ENCODE measurements at places on chromosomes 12 and 14.

DNA sequence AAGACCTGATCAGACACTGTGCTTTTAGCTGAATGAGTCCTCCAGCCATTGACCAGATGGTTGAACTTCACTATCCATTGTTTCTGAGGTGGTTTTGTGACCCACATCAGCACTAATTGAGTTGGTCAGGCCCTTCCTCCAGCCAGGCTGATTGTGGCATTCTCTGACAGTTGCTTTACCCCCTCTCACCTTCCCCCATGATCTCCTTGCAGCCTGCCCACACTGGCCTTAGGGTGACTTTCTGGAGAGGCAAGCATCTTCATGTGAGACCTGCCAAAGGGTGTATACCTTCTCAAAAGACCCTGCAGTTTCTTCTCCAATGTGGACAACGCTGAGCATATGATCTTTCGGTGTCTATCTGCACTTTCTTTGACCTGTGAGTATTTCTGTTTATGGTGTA lies 83.9 kb downstream of the GPATCH2L start:
- no peak for DNase-seq

- no peak for DNase-seq
Measured at GRCh38 chr14:33940561-33941011, 10.3 kb downstream of the EGLN3 start.

GRCh38 chr14:82694820-82695219 lies 1161.2 kb upstream of the SEL1L start:
- DNase-seq: no peak

- DNase-seq: no peak
Measured at GRCh38 chr12:2662524-2662923, 132.2 kb upstream of the FKBP4 start.

GRCh38 chr14:68956724-68957123 lies 22.4 kb downstream of the ACTN1 start:
- no peak for DNase-seq

DNA sequence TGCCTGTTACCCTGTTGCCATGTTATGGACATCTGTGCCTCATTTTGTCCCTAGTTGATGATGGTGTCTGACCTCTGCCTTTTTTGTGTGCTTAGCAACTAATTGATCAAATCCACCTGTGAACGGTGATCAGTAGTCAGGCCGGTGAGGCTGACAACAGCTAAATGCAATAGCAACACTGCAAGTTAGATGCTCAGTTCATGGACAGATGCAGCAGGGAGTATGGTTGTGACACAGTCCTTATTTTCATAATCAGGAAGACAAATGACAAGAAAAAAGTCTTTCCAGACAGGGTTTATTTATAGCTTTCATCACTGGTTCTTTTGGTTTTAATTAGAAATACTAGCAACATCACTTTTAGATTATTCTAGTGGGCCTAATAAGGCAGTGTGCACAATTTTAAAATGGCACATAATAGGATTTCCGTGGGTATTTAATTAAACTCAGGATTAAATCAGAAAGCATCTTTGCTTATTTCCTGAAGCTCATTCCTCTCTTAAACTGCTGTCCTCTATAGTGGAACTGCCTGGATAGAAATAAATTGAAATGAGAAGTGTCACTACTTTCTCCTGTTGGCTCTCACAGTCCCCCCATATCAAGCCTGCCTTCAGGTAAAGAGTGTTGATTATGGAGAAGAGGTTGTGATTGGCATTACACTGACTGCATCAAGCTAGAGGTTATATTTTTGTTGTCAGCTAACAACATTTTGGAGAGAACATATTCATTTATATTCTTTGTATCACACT lies 281.1 kb upstream of the NAV3 start:
- no peak for DNase-seq

- no peak for DNase-seq
Measured at GRCh38 chr12:117013726-117014125, 85.5 kb downstream of the TESC start.

DNA sequence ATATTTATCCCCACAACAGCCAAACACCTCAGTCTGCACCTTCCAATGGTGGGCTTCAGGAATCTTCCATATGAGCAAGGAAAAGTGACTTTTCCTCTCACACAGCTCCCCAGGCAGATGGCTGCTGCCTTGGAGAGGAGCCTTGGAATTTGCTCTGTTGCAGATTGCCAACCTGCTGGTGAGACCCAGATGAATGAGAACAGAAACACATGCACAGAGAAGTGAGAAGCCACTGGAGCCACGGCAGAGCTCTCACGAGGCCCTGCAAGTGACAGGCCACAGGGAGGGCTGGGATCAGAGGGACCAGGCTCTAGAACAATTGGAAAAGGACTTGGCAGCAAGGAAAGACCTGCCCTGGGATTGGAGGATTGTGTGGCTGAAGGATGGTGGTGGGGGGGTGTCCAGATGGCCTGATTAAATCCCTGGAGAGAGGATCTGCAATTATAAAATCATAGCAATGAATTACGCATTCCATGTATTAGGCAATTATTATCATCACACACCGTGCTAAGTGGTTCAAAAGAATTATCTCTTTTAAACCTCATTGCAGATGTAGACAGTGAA lies 84.9 kb upstream of the PWP1 start:
- no peak for DNase-seq

GRCh38 chr14:105311838-105312237 lies 2.7 kb upstream of the PACS2 start:
- no peak for DNase-seq

DNA sequence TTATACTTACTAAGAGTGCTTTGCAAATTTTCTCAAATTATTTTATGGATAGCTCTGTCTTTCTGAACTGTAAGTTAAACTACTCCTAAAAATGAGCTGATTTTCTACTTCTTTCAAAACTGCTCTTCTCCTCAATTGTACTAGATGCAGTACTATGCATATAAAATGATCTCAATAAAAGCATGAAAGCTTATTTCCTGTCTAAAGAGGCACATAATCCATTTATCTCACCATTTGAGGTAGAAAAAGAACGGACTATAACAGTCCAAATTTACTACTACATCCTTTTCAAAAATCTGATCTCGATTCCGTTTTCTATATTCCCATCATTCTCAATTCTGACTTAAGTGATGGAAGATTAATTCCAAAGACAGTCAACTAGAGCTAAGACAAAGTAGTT lies 14.4 kb downstream of the SLIRP start:
- DNase-seq: no peak

DNA sequence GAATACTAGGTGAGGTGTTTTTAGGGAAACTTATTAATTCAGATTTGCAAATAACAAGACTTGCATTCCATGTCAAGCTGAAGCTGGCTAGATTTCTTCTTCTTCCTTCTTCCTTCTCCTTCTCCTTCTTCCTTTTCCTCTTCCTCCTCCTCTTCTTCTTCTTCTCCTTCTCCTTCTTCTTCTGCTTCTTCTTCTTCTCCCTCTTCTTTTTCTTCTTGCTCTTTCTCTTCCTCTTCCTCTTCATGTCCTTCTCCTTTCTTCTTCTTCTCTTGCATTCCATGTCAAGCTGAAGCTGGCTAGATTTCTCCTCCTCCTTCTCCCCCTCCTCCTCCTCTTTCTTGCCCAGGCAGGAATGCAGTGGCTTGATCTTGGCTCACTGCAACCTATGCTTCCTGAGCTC lies 297.8 kb downstream of the PRKD1 start:
- DNase-seq: no peak

- DNase-seq: no peak
Measured at GRCh38 chr12:4518106-4518728, 20.5 kb upstream of the RAD51AP1 start.

- DNase-seq: no peak
Measured at GRCh38 chr12:48157889-48158370, 615 bp upstream of the ASB8 start.

GRCh38 chr14:73225496-73225895 lies 11.8 kb upstream of the PAPLN start:
- no peak for DNase-seq

GRCh38 chr12:123150275-123150743 lies 581 bp downstream of the PITPNM2 start:
- DNase-seq: no peak

DNA sequence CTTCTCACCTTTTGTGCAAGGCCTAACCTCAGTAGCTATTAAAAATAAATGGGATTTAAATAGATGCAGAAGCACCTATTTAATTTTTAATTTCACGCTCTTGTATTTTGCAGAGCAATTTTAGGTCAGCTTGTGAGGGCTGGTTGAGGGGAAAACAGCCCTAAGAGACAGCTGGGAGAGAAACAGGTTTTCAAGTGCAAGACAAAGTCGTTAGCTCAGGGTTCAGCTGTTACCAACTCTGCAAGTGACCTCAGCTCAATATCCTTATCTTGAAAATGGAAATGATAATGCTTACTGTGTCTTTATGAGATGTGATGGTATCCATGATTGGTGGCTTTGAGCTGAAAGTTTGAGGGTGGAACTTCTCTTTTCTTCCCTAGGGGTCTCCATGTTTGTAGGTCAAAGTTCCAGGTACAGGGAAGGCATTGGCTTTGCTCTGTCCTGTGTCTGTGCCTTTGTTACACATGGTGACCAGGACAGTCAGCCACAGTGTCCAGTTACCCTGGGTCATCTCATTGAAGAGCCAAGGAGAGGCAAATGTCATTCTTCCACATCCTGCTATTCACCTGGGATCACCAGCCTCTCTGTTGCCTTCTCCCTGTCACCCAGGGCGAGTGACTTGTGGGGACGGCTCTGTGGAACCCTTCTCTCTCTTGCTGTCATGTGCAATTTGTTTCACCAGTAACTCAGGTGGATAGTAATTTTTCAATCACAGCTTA lies 100.3 kb downstream of the SAMD4A start:
- no peak for DNase-seq

- no peak for DNase-seq
Measured at GRCh38 chr14:69850086-69850735, 29.0 kb upstream of the SMOC1 start.

- DNase-seq: no peak
Measured at GRCh38 chr12:69684466-69684865, 14.6 kb downstream of the BEST3 start.

DNA sequence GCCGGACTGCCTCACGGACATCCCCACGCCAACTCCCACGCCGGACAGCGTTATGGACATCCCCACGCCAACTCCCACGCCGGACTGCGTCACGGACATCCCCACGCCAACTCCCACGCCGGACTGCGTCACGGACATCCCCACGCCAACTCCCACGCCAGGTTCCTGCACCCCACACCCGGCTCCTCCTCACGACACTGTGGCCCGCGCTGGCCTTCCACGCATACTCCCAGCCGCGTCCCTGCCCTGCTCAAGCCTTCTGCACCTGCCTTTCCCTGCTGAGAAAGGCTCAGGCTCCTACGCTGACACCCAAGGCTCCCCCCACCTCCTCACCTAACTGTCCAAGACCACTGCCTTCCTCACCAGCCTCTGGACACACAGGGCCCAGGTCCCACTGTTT lies 9.7 kb downstream of the CACNA2D4 start:
- DNase-seq: no peak

DNA sequence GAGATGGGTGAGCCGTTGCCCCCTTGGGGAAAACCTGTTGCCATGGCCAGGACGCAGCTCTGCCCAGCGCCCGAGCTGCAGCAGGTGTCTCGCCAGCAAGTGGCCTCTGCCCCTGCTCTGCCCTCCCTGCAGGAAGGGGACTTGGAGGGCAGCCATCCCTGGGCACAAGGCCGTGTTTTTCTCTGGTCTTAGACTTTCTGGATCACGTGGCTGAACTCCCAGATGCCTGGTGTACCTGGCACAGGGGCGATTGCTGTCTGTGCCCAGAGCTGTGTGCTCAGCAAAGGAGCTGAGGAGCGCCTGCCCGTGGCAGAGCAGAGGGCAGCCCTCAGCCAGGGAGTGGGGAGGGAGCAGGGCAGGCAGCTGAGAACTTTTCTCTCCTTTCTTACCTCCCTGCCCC lies 38.0 kb downstream of the TMEM63C start:
- no peak for DNase-seq

DNA sequence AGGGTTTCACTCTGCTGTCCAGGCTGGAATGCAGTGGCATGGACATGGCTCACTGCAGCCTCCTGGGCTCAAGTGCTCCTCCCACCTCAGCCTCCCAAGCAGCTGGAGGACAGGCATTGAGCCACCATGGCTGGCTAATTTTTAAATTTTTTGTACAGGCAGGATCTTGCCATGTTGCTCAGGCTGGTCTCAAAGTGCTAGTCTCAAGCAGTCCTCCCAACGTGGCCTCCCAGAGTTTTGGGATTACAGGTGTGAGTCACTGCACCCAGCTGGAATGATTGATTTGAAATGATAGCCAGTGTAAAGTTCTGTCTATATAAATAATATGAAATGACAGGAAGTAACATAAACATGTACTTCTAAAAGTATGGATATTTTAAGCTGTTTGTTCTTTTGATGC lies 172.7 kb downstream of the FUT8 start:
- no peak for DNase-seq

DNA sequence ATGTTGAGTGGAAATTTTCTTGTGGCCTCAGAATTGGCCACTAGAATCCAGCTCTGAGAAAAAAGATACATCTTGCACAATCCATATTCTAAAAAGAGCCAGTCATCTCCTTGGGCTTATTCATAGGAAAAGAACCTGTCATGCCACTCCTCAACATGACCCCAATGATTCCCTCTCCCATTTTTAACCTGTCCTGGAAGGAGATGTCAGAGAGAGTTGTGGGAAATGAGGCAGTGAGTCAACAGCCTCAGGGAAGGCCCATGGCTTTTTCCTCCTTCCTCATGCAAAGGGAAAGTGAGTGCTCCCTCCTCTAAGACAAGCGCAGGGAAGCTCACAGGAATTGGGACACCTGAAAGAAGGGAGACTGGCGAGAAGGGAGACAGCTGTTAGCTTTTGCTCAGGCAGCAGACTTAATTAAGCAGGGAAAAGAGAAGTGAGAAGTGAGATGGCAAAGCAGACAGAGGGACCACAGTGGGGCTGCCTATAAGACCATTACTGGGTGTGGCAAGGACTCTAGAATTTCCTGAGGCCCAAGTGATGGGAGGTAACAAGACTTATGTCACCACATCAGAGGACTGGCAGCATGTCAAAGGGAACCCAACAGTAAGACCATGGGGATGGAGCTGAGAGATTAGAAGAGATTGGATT lies 10.2 kb upstream of the DHRS7 start:
- DNase-seq: no peak

GRCh38 chr14:87017335-87017734 lies 975.6 kb downstream of the GALC start:
- no peak for DNase-seq

DNA sequence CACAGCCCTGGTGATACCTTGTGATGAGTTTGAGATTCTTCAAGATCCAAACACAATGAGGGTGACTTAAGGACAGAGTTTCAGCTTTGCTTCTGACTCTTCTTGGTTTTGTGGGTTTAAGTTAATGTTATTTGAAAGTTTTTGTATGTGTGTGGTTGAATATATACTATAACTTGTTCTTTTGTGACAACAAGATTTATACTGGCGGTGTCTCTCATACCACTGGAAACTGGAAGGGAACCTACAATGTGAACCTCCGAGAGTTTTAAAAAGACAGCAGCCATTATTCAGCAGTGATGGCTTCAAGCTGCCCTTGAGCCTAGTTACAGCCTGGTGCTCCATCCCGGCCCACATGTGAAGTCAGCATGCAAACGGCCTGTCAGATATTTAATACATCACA lies 87.9 kb upstream of the IGF1 start:
- DNase-seq: no peak
